ENCODE measurements at places on chromosomes 6 and 20. TPM values are rescaled to one million over a fixed set of nuclear protein-coding genes. Genes with fewer than 3 reads are reported as not detected.

DNA sequence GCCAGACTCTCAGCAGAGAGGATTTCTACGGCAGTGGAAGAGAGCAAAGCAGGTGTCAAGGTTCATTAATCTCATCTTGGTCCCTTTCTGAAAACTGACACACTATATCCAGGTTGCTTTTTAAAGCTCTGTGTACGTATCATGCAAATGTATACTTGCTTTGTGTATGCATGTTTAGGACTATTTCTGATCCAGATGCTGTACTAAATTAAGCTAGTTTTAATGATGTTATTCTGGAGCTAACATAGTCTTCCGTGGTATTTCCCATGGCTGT is 59.2 kb upstream of the SNX9 start:
- H3K27ac ChIP-seq = no peak overlapping the region
- peaks cover 3% of the 10 kb centered on the region for H3K4me1 ChIP-seq
- no peaks in the 10 kb centered on the region for H3K36me3 ChIP-seq

GRCh38 chr6:48057601-48058000 is 53.4 kb downstream of the PTCHD4 start:
- H3K27me3 ChIP-seq = no peaks in the 10 kb centered on the region
- no peak overlapping the region for H3K27ac ChIP-seq
- H3K4me3 ChIP-seq = no peak overlapping the region
- H3K36me3 ChIP-seq = no peaks in the 10 kb centered on the region
- H3K4me1 ChIP-seq = no peaks in the 10 kb centered on the region
- no peak for DNase-seq

DNA sequence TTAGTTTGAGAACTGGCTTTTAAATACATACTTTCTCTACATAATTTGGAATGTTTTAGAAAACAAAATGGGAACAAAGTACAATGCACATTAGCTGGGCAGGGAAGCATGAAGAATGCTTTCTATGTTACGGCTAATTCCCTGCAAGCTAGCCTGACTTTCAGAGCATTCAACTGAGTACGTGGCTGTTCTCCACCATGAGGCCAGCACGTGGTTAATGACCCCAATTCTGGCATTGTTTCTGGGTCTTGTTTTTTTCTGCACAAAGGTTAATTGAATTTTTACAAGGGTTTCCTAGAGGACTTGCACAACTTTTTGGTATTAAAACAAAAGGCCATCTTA is 208.6 kb upstream of the AGPAT4 start:
- no peak overlapping the region for H3K4me3 ChIP-seq
- no peaks in the 10 kb centered on the region for H3K4me1 ChIP-seq

DNA sequence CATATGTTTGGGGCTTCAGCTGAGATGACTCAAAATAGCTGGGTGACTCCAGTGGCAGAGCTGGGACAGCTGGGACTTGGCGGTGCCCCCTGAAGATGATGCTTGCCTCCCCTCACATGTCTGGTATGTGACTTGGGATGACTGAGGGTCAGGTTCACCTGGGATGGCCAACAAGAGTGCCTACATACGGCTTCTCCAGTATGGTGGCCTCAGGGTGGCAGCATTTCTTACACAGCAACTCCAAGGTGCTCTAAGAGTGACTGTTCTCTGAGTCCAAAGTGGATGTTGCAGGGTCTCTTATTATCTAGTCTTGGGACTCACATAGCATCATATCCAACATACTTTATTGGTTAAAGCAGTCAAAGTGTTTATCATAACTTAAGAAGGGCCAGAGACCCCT is 87.8 kb upstream of the CENPW start:
- H3K4me3 ChIP-seq = no peak overlapping the region
- H3K36me3 ChIP-seq = no peaks in the 10 kb centered on the region
- H3K27me3 ChIP-seq = no peaks in the 10 kb centered on the region
- H3K27ac ChIP-seq = no peak overlapping the region
- H3K4me1 ChIP-seq = no peaks in the 10 kb centered on the region

DNA sequence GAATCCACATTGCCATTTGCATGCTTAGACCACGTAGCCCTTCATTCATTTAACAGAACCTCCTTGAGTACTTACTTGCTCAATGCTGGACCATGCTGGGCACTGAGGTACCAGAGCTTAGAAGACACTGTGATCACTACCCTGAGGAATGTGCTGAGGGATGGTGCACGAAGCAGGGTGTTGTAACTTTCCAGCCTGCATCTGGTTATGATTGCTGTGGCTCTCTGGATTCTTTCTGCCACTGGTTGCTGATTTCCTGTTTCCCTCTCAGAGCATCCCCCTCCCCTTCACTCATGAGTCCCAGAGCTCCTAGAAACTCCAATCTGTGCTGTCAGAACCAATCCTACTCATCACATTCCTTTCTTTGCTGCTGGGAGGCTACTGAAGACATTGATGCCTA is 537.4 kb downstream of the PTPRT start:
- H3K4me1 ChIP-seq = no peaks in the 10 kb centered on the region
- no peak for DNase-seq
- no peak overlapping the region for H3K4me3 ChIP-seq

DNA sequence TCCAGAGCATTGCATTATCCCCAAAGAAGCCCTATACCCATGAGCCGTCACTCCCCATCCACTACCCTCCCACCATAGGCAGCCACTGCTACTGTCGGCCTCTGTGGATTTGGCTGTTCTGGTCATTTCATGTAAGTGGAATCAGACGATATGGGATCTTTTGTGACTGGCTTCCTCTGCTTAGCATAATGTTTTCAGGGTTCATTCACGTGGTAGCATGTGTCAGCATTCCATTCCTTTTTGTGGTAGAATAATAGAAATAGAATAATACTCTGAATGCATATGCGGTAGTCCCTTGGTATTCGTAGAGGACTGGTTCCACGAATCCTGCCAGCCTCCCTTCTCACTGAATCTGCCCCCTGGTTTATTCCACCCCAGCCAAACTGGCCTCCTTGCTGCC is 402.6 kb upstream of the SULF2 start:
- no peak overlapping the region for H3K27ac ChIP-seq
- no peaks in the 10 kb centered on the region for H3K27me3 ChIP-seq
- no peak overlapping the region for H3K4me3 ChIP-seq
- no peak for DNase-seq

GRCh38 chr6:130838250-130838860 is 11.1 kb downstream of the SMLR1 start:
- H3K27me3 ChIP-seq = no peaks in the 10 kb centered on the region
- no peak overlapping the region for H3K4me3 ChIP-seq
- H3K4me1 ChIP-seq = no peaks in the 10 kb centered on the region
- peak overlapping the region; percentile 3 for H3K27ac ChIP-seq
- no peak for DNase-seq

DNA sequence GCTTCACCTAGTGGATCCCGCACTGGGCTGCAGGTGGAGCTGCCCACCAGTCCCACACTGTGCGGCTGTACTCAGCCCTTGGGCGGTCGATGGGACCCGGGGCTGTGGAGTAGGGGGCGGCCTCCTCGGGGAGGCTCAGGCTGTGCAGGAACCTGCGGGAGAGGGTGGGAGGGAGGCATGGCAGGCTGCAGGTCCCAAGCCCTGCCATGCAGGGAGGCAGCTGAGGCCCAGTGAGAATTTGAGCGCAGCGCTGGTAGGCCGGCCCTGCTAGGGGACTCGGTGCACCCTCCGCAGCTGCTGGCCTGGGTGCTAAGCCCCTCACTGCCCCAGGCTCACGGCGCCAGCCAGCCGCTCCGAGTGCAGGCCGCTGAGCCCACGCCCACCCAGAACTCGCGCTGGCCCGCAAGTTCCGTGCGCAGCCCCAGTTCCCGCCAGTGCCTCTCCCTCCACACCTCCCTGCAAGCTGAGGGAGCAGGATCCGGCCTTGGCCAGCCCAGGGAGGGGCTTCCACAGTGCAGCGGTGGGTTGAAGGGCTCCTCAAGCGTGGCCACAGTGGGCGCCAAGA is 1407.6 kb downstream of the EPHA7 start:
- H3K36me3 ChIP-seq = no peaks in the 10 kb centered on the region
- DNase-seq = no peak
- no peak overlapping the region for H3K4me3 ChIP-seq
- H3K27ac ChIP-seq = no peak overlapping the region

DNA sequence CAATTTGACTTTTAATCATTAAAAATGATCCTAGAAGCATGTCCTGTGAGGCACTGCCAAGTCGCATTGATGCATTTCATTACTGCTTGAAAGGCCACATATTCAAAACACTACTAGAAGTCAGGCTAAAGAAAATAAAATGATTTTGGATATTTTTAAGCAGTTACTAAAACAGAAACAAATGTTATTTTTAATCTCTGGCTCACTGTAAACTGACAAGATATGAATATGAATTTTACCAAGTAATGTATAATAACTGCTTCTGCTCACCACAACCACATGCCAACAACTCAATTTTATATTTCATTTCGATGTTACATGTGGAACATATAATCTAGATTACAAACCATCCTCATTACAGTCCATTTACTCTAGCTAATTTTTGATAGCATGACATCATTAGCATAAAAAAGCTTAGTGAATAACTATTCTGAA is 90.6 kb downstream of the ATXN1 start:
- no peak overlapping the region for H3K27ac ChIP-seq
- H3K27me3 ChIP-seq = no peaks in the 10 kb centered on the region
- no peaks in the 10 kb centered on the region for H3K36me3 ChIP-seq

DNA sequence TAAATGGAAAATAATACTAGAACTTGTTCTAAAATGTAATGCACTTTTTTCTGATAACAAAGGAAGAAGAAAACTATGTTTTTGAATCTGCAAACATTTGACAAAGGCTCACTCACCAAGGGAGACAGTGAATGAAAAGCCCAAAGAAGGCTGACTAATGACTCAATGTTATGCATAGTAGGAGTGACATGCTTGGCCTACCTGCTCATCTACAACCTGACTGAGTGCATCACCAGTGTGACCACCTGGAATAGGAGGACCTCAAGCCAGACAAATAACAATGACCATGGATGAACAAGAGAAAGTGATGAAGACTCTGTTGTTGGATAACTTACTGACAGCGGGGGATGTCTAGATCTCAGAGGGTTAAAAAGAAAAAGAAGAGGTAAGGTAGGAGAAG is 157.2 kb downstream of the SIM1 start:
- no peak for DNase-seq
- H3K27me3 ChIP-seq = no peaks in the 10 kb centered on the region
- no peak overlapping the region for H3K27ac ChIP-seq
- H3K36me3 ChIP-seq = no peaks in the 10 kb centered on the region
- no peak overlapping the region for H3K4me3 ChIP-seq
- no peaks in the 10 kb centered on the region for H3K4me1 ChIP-seq

GRCh38 chr6:7973584-7973983 is 63.0 kb upstream of the TXNDC5 start:
- H3K27ac ChIP-seq = no peak overlapping the region
- peaks cover 8% of the 10 kb centered on the region for H3K4me1 ChIP-seq
- no peak overlapping the region for H3K4me3 ChIP-seq
- no peaks in the 10 kb centered on the region for H3K27me3 ChIP-seq

GRCh38 chr6:49743429-49743828 is 759 bp downstream of the CRISP3 start:
- DNase-seq = no peak
- H3K4me3 ChIP-seq = no peak overlapping the region
- no peaks in the 10 kb centered on the region for H3K36me3 ChIP-seq
- H3K27me3 ChIP-seq = no peaks in the 10 kb centered on the region

DNA sequence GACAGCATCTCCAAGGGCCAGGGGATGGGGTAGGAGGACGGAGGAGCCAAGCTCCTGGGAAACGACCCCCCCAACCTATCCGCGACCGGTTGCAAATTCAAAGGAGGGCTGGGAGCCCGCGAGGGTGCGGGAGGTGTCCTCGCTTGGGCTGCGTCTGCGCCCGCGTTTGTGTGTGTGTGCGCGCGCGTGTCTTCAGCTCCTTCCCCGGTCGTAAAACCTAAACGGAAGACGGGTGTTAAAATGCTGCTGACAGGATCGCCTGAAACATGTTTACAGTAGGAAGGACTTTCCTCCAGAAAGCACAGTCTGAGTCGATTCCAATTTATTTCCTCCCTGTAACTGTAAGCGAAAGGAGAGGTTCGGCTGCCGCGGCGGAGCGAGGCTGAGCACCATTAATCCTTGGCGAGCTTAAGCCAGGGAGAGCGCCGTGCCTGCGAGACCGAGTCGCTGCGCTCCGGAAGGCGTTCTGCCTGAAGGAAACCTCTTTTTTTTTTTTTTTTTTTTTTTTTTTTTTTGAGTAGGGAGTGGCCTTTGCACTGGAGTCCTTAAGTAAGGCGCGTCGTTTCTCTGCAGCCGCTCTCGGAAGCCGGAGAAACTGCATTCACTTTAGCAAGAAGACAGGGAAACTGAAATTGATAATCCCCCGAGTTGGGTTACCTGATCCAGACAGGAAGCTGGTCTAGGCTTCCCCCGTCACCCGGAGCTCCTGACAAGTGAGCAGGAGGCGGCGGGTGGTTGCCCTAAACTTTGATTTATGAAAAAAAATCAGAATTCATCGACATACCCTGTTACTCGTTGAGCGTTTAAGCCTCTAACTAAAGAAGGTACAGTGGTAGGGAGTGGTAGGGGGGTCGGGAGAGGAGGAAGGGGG is 4.8 kb upstream of the SOX4 start:
- peak overlapping the region; percentile 69 for H3K4me3 ChIP-seq
- no peaks in the 10 kb centered on the region for H3K36me3 ChIP-seq
- no peaks in the 10 kb centered on the region for H3K27me3 ChIP-seq
- peak overlapping the region; percentile 79 for H3K27ac ChIP-seq
- DNase-seq = peak; percentile 77
- peaks cover 10% of the 10 kb centered on the region for H3K4me1 ChIP-seq

- no peak overlapping the region for H3K4me3 ChIP-seq
- H3K27ac ChIP-seq = peak overlapping the region; percentile 46
- no peaks in the 10 kb centered on the region for H3K4me1 ChIP-seq
- DNase-seq = peak; percentile 69
Measured at GRCh38 chr6:127458817-127459216, 372 bp downstream of the KIAA0408 start.

DNA sequence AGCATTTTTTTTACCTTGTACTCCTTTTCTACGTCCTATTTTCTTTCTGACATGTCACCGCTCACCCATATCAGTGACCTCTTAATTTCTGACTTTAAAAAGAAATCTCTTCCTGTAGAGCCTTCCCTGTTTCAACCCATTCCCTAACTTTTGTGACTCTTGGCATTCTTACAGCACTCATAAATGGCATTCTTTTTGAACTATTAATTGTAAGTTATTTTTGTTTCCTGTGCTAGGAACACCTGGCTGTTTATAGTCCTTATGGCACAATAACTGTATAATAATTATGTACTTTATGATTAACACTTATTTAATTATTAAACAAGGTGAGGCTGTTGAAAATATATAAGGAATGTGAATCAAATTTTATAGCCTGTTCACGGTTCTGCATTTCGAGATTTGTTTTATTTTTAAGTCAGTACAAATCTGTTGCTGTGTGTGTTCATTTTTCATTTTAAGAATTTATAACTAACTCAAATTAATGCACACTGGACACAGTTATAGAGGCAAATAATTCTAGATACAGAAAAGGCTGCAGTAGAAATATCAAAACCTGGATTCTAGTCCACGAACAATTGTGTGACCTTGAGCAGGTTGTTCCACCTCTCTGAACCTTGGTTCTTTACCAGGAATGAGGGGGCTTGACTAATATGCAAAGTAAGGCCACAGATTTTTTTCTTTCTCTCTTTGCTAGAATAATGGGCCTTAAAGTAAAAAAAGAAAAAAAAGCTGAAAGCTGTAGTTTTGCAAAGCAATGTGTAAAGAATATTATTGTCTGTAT is 1.5 kb downstream of the KIZ start:
- no peaks in the 10 kb centered on the region for H3K27me3 ChIP-seq
- no peak for DNase-seq
- no peak overlapping the region for H3K4me3 ChIP-seq
- H3K4me1 ChIP-seq = peaks cover 5% of the 10 kb centered on the region

SLC22A3 gene
- total RNA-seq = 10.3 TPM

SLC22A7 gene
- total RNA-seq = not detected

SNAI1 gene
- 7.0 TPM for total RNA-seq

EDN1 gene
- 12.8 TPM for total RNA-seq

ANGPT4 gene
- 0.56 TPM for total RNA-seq

OTOR gene
- total RNA-seq = not detected

SLC16A10 gene
- 16.9 TPM for total RNA-seq

SAMD5 gene
- total RNA-seq = 27.2 TPM

TINAG gene
- total RNA-seq = not detected
